Thymus (tissue), 14 donors: ENCODE measurements at places on chromosomes 5 and 9.

- no peak for DNase-seq
Measured at GRCh38 chr9:126549246-126550006, 64.3 kb upstream of the LMX1B start.

- no peak for DNase-seq
Measured at GRCh38 chr9:94801681-94802080, 75.2 kb downstream of the AOPEP start.

- DNase-seq: no peak
Measured at GRCh38 chr5:111511831-111512374, 432 bp downstream of the STARD4 start.

- no peak for DNase-seq
Measured at GRCh38 chr9:130927995-130928900, 10.8 kb downstream of the FIBCD1 start.

DNA sequence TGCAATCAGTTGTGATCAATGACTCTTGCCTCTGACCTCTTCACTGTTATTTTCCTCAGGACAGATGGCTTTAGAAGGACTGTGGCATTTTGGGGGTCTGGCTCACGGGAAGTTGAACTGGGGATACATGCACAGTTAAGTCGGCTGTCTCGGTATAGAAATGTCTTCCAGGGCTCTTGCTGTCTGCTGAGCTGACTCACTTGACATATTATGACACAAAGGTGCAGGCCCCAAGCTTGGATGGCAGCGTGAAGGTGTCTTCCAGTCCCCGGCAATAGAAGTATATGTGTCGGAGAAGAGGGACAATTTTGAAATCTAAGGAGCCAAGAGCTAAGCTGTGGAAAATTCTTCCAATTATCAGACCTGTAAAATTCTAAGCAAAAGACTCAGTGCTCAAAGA, 9.8 kb upstream of the ARSI start:
- no peak for DNase-seq

- DNase-seq: no peak
Measured at GRCh38 chr5:178462816-178463215, 127.4 kb downstream of the COL23A1 start.
